ENCODE measurements at places on chromosomes 6 and 20.
A peak's percentile ranks its signal among the peaks of the same experiment; 100 is the strongest.

DNA sequence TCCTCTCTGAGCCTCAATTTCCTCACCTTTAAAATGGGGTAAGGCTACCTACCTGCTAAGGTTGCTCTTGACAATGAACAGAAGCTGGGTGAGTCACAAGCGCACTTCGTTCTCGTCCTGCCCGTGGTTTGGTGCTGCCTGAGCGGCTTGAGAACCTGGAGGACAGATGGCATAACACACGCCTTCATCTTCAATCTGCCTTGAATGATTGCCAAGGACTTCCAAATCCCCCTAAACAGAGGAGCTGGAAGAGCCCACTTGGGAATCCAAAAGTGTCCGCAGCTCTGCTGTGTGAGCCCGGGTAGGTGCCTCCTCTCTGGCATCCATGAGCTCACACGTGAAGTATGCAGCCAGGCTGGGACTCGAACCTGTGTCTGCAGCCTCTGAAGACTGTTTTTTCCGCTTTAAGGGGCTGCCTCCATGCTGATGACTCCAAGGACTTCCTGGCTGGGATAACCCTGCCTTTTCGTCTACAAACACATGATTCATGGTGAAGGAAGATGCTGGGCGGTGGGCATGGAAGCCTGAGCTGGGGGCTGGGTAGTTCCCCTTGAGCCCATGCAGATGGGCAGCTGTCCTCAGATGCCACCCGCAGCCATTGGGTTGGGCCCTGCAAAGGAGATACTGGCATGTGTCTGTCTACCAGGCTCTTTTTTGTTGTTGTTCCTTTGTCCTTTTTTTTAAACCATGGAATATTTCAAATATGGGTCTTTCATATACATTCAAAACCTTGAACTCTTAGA is 25.3 kb upstream of the CSNK2A1 start:
- no peak for DNase-seq

GRCh38 chr20:44456611-44457010 is 19.1 kb upstream of the TTPAL start:
- no peak for DNase-seq

DNA sequence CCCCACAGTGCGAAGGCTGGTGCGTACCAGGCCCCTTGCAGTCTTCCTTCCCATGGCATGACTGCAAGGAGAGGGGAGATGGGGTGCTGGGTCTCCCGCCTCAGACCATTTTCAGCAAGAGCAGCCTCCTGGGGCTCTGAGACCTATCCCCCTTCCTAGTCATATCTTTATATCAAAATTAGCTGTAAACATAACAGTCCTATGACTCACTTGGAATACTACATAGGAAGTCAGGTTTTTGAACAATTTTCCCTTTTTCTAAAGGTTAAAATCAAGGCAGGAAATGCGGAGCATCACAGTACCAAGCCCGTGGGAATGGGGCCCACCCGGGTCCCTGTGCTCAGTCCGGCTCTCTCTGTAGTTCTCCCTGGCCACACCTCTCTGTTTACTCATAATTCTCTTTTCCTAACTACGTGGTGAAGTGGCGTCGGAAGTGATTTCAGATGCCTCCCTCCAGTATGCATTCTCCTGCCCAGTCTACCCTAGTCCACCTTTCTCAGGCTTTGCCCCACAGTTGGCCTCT is 109.8 kb upstream of the TMEM170B start:
- no peak for DNase-seq

DNA sequence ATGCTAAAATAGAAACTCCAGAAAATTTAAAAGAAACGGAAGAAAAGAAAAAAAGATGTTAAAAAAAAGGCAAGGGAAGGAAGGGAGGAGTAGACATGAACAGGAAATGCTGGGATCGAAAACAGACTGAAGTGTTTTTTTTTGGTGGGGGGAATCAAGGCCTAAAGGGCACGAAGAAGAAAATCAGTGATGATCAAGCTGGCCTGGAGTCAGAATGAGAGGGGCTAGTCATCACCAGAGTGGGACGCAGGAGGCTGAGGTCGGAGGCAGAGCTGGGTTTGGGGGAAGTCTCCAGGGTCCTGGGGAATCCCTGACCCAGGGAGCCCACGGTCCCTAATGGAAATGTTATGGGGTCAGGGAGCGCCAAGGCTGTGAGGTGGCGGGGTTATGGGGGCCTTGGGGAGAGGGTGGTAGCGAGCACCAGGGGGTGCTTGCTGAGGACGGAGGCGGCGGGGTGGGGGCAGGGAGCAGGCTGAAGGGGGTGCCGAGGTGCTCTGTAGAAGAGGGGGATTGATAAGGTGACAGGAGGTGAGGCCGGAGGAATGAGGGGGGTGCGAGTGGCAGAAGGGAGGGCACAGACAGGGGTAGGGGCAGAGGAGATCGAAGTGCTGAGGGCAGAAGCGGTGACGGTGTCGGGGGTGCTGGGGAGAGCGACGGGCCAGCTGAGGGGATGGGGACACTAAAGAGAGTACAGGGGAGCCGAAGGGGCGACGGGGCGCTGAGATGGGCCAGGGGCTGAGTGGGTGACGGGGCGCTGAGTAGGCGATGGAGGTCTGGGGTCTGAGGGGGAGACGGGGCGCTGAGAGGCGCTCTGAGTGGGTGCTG is 684 bp downstream of the ZNFX1 start:
- peak; percentile 23 for DNase-seq

- no peak for DNase-seq
Measured at GRCh38 chr6:24307881-24308280, 50.0 kb downstream of the DCDC2 start.

GRCh38 chr6:121382467-121383121 is 48.3 kb upstream of the TBC1D32 start:
- DNase-seq, result no peak

GRCh38 chr6:6407071-6407741 is 86.7 kb upstream of the F13A1 start:
- DNase-seq, result no peak

DNA sequence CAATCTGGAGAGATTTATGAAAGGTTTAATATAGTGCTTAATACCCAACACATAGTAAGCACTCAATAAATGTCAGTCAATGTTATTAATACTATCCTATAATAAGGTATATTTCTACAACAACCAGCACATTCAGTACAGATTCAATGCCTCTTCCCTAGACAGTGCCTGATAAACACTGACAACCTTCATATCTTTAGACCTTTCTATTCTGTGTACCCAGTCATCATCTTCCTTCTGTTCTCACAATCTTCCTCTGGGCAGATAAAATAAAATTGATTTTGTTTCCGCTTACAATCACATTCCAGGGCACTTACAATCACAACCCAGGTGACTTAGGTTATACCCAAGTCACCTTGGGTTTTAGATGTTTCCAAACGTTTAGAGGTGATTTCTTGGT is 11.0 kb upstream of the LOC128125822 start:
- DNase-seq, result no peak

- DNase-seq, result no peak
Measured at GRCh38 chr20:939606-940005, 23.5 kb upstream of the ANGPT4 start.

DNA sequence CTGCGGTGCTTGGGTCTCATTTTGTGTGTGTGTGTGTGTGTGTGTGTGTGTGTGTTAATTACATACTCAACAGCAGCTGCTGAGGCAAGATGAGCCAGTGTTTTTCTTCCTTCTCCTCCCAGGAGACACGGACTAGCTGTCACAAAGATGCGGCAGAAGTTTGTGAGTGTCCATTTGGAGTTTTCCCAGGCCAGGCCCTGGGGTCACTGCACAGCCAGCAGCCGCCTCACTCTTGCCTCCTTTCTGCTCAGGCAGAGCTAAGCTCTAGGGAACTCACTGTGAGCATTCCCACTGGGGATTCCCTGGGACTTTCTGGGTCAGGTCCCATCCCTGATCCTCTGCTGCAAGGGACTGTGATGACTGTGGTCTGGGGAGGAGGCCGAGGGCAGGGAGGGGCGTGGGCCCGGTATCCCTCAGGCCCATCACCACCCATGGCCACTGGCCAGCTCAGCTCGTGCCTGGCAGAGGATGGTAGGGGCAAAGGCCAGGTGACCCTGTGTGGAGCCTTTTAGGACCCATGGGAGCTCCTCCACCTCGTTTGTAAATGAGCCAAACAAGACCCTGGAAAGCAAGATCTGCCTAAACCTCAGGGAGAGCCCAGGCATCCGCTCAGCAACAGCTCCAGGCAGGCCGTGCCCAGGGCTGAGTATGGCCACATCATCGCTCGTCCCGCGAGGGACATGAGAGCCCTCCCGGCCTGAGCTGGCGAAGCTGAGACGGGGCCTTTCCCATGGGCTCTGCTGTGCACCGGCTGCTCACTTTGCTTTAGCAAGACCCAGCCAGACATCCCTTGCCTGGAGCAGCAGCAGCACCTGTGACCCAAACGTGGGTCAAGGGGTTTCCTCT is 102.0 kb downstream of the PSMB1 start:
- DNase-seq, result no peak

- DNase-seq, result no peak
Measured at GRCh38 chr20:31954500-31954899, 2.7 kb upstream of the PDRG1 start.

DNA sequence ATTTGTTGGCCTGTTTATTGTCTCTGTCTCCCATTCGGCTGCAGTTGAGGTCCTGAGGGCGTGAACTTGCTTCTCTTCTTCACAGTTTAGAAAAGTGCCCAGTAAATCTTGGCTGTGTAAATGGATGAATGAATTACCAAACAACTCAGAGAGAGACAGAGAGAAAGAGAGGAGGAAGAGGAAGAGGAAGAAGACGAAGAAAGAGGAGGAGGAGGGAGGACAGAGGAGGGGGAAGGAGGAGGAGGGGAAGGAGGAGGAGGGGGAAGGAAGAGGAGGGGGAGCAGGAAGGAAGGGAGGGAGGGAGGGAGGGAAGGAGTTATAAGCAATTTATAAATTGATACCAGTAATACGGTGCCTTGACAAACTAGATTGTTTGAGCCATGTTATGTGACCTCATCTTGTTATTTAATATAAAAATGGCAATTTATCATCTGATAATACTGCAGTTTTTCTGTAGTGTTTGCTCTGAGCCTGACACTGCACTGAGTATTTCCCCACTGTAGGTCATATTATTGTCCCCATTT is 18.7 kb downstream of the HCK start:
- no peak for DNase-seq

DNA sequence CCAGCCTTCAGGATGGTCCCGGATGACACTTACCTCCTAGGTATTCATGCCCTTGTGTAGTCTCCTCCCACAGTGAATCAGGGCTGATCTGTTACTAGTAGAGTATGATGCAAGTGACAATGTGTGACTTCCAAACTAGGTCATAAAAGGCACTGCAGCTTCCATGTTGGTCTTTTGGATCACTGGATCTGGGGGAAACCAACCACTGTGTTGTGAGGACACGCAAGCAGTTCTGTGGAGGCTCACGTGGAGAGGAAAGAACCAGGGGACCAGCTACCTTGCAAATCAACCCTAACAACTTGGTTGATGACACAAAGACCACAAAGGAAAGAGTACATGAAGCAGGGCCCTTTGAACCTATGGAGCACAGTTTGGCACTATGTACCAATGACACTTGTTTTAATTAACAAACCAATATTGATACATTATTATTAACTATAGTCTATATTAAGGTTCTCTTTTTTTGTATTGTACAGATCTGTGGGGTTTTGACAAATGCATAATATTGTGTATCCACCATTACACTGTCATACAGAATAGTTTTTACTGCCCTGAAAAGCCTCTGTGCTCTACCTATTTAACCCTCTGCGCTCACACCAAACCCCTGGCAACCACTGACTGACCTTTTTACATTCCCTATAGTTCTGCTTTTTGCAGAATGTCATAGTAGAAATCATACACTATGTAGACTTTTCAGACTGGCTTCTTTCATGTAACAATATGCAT is 16.3 kb upstream of the SDCBP2 start:
- DNase-seq, result no peak

- DNase-seq, result no peak
Measured at GRCh38 chr20:22430746-22431168, 153.6 kb downstream of the FOXA2 start.

DNA sequence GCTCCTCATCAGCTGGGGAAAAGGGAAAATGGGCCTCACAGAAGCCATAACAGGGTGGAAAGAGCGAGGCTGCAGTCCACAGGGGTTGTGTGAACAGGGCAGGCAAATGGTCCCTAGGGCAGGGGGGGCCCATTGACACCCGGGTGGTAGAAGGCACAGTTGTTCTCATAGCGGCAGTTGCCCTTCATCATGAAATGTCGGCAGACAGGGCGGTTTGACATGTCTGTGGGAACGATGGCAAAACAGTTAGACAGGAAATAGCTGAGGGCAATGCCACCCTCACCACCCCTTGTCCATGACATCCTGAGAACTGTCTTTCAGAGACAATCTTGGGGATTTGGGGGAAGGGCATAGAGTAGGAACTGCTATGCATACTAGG is 15.6 kb downstream of the PPP1R10 start:
- DNase-seq, result peak; percentile 34

GRCh38 chr6:143119260-143119659 is 58.6 kb downstream of the AIG1 start:
- DNase-seq, result no peak

DNA sequence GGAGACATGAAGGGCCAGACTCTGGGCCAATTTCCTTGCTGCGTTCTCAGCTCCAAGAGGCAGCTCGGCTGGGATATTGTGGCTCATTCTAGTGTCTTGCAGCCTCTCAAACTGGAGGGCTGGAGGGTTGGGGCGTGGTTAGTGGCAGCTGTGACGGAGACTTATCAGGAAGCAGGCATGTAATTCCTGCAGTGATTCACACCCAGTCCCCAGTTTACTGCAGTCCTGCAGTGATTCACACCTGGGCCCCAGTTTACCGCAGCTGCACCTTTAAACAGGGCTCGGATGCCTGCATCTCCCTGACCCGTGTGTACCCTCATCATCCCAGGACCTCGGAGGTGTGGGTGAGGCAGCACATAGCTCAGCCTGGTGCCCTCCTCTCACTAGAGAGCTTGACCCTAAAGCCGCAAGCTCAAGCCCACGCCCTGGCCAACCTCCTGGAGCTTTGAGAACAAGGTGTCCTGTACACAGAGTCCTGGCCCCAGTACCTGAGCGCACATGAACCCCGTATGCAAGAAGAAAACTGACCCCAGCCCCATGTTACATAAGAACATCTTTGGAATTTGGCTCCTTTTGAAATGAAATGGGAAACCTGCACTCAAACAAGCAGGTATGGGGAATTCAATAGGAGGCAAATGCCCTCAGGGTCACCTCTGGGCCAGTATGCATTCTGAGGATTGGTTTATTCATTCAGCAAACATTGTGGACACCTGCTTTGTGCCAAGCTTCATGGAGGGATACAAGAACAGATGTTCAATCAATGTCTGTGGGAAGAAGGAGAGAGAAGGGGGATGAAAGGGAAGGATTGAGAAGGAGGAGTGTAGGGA is 55.3 kb upstream of the FAM83D start:
- peak; percentile 38 for DNase-seq

DNA sequence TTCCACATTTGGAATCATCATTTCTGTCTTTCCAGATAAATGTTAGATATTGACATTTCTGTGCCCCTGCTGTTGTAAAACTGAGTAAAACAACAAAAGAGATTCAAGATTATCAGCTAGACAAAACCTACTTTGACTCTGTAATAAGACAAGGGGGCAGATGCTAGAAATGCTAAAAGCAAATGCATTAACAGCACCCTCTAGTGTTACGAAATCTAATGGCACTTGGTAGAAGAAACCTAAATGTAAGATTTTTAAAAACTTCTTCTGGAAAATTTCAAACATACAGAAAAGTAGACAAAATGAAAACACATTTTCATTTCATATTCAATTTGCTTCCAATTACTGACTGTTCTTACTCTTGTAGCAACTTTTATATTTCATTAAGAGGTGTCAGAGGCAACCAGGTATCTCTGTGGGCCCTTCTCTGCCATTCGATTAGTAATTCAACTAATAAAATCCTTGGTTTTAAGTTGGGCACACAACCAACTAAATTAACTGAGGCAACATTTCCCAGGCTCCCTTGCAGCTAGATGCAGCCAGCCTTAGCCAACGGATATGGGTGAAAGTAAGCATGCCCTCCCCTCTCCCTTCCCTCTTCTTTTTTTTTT is 45.0 kb downstream of the SLC23A2 start:
- DNase-seq, result peak; percentile 72

- no peak for DNase-seq
Measured at GRCh38 chr20:15138548-15139126, 801.2 kb upstream of the FLRT3 start.
